ENCODE measurements at places on chromosomes 2 and 18.

- DNase-seq, result no peak
Measured at GRCh38 chr2:20916604-20917286, 93.8 kb upstream of the LDAH start.

- DNase-seq, result no peak
Measured at GRCh38 chr2:1491751-1492150, 78.5 kb downstream of the TPO start.

DNA sequence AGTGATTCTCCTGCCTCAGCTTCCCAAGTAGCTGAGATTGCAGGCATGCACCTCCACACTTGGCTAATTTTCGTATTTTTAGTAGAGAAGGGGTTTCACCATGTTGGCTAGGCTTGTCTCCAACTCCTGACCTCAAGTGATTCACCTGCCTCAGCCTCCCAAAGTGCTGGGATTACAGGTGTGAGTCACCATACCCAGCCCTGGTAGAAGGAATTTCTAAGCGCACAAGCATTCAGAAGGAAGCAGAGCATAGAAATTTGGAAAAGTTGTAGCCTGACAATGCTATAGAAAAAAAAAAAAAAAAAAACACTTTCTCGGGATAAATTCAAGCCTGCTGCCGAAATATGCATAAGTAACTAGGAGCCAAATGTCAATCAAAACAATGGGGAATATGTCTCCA lies 249.4 kb downstream of the GRB14 start:
- no peak for DNase-seq

- DNase-seq, result no peak
Measured at GRCh38 chr2:204341887-204342276, 203.4 kb upstream of the PARD3B start.

- no peak for DNase-seq
Measured at GRCh38 chr2:45259547-45260160, 250.4 kb upstream of the SIX2 start.

GRCh38 chr2:160534996-160535395 lies 41.4 kb upstream of the RBMS1 start:
- no peak for DNase-seq

GRCh38 chr2:122707224-122707824 lies 951.9 kb downstream of the TSN start:
- no peak for DNase-seq

GRCh38 chr2:9630736-9631552 lies at the start of gene YWHAQ:
TSS of gene YWHAQ (minus strand) at chr2:9630997. CDS start at chr2:9630452, 545 bp downstream.
- DNase-seq, result peak; percentile 97

DNA sequence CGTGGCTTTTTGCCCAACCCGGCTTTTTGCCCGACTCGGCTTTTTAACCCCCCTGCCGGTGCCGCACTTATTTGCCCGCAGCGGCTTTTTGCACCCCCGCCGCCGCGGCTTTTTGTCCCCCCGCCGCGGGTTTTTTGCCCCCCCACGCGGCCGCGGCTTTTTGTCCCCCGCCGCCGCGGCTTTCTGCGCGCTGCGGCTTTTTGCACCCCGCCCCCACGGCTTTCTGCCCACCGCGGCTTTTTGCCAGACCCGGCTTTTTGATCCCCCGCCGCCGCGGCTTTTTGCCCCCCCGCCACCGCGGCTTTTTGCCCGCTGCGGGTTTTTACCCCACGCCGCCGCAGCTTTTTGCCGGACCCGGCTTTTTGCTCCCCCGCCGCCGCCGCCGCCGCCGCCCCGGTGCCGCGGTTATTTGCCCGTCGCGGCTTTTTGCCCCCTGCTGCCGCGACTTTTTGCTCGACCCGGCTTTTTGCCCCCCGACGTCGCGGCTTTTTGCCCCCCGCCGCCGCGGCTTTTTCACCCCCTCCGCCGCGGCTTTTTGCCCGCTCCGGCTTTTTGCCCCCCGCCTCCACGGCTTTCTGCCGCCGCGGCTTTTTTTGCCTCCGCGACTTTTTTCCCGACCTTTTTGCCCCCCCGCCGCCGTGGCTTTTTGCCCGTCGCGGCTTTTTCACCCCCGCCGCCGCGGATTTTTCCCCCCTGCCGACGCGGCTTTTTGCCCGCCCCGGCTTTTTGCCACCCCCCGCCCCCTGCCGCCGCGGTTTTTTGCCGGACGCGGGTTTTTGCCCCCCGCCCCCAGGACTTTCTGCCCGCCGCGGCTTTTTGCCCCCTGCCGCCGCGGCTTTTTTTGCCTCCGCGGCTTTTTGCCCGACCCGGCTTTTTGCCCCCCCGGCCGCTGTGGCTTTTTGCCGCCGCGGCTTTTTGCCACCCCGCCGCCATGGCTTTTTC lies 2786.5 kb downstream of the RPIA start:
- DNase-seq, result no peak

- no peak for DNase-seq
Measured at GRCh38 chr2:171566057-171566456, 43.8 kb downstream of the CYBRD1 start.

DNA sequence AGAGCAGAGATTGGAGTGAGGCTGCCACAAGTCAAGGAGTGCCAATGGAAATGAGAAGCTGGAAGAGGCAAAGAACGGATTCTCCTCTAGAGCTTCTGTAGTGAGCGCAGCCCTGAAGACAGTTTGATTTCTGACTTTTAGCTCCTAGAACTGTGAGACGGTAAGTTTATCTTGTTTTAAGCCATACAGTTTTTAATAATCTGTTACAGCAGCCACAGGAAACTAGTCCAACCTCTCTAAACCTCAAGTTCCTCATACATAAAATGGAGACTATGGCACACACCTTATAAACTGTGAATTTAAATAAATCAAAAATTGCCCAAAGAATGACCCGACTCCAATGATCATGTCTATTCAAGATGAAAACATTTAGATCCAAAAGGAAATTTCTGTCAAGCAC lies 596.5 kb downstream of the BCL11A start:
- DNase-seq, result no peak

- no peak for DNase-seq
Measured at GRCh38 chr18:75408554-75409506, 18.7 kb downstream of the SMIM21 start.

DNA sequence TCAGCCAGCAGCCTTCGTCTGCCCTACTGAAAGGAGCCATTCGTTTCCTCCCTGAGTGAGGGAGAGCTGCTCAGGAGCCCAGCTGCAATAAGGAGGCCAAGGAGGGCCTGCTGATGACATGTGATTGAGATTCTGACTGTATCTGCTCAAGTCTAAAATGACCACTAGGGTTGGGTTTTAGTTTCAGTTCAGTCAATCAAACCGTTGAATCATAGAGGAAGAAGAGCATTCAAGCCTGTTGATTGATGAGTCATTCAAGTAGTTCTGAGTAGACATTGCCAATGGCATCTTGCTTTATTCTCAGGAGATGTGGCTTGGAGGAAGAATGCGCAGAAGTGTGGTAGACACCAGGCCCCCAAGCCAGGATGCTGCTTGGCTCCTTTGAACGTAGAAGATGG lies 19.9 kb upstream of the BCL2L11 start:
- DNase-seq, result no peak

DNA sequence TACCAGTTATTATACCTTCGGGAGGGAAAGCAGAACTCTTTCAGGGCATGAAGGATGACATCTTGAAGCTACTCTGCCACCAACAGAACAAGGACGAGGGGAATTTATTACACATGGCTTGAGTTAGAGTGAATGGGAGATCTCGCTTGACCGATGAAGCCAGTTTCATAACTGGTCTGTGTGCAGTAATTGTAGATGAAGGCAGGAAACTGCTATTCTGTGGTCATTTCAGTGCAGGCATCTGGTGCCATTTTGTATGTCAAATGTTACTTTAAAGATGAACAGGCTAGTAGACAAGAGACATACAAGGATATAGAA lies 20.5 kb downstream of the GREB1 start:
- DNase-seq, result no peak

- DNase-seq, result peak; percentile 65
Measured at GRCh38 chr2:172472446-172473033, 45.2 kb downstream of the ITGA6 start.
